ENCODE measurements at places on chromosomes 12 and 14.
A peak's percentile ranks its signal among the peaks of the same experiment; 100 is the strongest.

DNA sequence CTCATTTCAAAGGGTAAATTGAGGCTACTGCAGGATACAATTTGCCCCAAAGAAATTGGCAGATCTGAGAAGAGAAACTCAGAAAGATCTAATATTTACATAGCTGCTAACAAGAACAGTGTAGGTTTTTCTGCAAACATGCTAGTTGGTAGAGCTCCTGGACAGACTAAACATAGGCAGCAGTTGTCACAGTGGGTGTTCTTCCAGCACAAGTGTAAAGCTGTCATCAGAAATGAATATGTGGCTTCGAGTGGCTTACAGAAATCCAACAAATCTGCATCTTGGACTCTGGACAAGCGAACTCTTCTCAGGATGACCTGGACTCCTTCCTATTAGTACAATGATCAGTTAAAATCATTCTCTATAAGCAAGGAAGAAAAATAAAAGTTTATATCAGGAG is 5.9 kb downstream of the CBX5 start:
- no peak for DNase-seq

DNA sequence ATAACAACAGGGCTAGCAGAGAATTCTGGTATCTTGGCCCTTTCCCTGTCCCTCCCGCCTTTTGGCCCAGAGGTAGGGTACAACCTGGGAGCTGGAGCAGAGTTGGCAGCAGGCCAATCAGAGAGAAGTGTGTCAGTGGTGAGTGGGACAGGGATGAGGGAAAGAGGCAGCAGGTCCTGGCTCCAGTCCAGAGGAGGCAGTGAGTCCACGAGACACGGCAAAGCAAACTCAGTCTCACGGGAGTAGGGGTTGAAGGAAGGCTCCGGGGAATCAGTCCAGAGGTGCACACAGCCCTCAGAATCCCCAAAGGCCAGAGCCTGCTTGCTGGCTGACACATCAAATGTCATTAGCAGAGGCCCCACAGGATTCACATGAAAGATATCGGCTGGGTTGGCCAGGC is 7.3 kb downstream of the PAN2 start:
- no peak for DNase-seq

GRCh38 chr14:91230397-91231035 is 14.0 kb downstream of the GPR68 start:
- DNase-seq, result no peak

DNA sequence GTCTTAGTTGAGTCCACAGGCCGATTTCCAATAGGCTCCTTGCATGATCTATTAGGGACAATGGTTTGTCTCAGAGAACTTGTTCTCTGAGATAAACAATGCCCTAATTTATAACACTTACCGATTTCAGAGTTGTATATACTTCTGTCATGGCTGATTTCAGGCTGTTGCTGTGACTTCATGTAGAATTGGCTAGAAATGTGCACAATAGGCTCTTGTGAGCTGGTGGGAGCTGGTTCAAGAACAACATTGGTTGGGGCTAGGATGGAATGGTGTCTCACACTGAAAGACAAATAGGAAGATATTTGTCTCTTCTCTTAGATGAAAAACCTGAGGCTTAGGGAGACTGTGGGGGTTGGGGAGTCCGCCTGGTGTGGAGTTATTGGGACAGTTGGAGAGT is 6.7 kb upstream of the KRT86 start:
- DNase-seq, result no peak

DNA sequence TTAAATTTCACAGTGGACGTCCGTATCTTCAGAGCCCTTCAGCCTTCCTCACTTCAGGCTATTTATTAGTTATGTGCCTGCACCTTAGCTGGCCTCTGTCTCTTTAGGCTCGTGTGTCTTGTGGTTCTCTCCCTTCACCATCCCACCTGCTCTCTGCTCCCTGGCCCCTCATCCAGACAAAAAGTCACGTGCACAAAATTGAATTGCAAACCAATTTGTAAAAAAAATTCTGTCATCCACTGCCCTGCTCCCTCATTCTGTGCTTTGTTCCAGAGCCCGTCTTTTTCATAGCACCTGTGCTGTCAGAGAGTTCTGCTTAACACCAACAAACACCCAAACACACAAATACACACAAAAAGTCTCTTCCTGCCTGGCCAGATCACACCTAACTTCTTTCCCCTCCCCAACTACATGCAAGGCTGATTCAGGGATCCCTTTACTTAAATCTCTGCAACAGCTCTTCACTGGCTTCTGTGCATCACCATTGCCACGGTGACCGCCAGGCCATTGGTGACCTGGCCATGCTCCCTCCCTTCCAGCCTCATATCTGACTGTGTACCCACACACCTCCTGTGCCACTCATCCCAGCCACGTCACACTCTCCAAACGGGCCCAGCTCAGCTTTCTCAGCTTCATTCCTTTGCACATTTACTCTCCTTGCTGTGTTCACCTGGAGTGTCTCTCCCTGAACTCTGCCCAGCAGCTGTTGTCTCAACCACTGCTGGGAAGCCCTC is 205.7 kb downstream of the TTC8 start:
- DNase-seq, result no peak

DNA sequence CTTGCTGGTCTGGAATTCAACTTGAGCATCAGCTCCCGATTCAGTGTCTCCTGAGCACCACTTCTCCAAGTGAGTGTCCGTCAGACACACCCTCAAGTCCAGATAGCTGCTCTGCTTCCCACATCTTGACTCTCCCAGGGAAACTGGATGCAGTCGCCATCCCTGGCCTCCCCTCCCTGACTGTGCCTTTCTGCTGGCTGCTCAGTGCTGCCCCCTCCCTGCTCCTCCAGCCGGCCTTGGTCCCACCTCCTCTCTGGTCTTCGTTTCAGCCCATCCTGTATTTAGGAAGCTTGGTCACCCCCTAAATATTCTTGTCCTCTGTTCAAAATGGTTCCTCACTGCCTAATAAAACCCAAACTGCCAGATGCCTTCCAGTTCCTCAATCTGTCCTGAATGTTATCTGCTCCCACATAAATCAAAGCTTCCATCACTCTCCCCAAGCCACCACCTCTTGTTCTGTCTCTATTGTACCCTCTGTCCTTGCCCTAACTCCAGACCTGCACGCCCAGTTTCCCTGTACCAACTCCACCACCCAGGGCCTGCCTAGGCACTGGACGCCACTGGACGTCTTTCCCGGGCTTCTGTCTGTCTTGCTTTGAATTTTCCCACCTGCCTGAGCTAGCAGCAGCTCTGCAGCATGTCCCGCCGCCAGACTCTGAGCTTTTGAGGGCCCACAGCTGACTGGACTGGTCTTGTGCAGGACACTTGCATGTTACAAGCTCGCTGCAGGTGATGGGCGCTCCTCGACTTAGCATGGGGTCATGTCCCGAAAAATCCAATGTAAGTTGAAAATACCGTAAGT is 33.8 kb downstream of the CCDC92 start:
- DNase-seq, result no peak

DNA sequence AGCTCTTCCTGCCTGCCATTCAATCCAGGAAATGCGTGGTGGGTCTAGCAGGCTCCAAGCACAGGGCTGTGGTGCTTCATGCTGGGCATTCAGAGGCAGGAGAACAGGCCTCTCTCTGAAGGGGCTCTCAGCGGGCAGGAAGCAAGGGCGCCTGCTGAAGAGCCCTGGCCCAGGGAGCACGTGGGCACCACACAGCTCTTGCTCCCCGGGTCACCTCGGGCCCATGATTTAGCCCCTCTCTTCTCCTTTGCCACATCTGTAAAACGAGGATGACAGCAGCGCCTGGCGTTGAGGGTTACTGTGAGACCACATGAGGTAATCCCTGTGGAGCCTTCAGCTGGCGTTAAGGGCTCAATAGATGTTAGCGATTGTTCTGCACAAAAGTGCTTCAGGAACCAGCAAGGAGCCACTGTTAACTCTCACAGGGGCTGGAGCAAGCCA is 37.6 kb upstream of the SPTLC2 start:
- DNase-seq, result peak; percentile 36

DNA sequence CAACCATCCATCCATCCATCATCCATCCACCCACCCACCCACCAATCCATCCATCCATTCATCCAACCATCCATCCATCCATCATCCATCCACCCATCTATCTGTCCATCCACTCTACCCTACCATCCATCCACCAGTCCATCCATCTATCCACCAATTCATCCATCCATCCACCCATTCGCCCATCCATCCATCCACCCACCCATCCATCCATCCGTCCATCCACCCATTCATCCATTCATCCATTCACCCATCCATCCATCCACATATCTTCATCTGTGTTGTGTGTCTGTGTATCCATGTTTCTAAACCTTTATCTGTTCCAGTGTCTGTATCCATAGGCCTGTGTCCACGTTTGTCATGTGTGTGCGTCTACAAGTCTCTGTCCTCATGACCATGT is 9.9 kb downstream of the HNF1A start:
- DNase-seq, result no peak

GRCh38 chr12:104910196-104910840 is 47.8 kb downstream of the SLC41A2 start:
- no peak for DNase-seq

DNA sequence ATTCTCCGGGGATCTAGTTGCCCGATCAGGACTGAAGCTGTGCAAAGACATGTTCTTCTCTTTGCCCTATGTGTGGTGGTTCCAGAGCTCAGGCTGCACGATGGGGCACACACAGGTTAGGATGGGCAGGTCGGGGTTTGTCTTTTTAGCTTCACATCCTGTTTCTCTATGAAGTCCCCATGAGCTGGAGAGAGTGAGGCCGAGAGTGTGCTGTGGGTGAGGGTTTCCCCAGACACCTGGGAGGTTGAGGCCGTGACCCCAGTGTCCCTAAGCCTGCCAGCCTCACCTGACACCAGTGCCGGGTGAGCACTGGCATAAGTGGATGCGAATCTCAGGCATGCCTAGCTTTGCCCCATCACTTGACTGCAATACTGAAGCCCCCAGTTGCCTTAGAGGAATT is 32.9 kb upstream of the IGF1 start:
- DNase-seq, result no peak

- DNase-seq, result no peak
Observed at GRCh38 chr12:66118240-66118891, 12.2 kb downstream of the LLPH start.

- no peak for DNase-seq
Observed at GRCh38 chr12:42794806-42795205, 205.3 kb upstream of the PRICKLE1 start.
